SK-N-MC (cell line): ENCODE measurements at places on chromosomes 1 and 21.

- no peak for DNase-seq
Measured at GRCh38 chr1:161047436-161048420, 2.0 kb upstream of the USF1 start.

- no peak for DNase-seq
Measured at GRCh38 chr1:183776731-183777130, 28.2 kb upstream of the RGL1 start.

GRCh38 chr1:161261261-161262235, 3.0 kb downstream of the PCP4L1 start:
- no peak for DNase-seq

- DNase-seq = no peak
Measured at GRCh38 chr1:212973426-212973825, 23.1 kb downstream of the VASH2 start.

DNA sequence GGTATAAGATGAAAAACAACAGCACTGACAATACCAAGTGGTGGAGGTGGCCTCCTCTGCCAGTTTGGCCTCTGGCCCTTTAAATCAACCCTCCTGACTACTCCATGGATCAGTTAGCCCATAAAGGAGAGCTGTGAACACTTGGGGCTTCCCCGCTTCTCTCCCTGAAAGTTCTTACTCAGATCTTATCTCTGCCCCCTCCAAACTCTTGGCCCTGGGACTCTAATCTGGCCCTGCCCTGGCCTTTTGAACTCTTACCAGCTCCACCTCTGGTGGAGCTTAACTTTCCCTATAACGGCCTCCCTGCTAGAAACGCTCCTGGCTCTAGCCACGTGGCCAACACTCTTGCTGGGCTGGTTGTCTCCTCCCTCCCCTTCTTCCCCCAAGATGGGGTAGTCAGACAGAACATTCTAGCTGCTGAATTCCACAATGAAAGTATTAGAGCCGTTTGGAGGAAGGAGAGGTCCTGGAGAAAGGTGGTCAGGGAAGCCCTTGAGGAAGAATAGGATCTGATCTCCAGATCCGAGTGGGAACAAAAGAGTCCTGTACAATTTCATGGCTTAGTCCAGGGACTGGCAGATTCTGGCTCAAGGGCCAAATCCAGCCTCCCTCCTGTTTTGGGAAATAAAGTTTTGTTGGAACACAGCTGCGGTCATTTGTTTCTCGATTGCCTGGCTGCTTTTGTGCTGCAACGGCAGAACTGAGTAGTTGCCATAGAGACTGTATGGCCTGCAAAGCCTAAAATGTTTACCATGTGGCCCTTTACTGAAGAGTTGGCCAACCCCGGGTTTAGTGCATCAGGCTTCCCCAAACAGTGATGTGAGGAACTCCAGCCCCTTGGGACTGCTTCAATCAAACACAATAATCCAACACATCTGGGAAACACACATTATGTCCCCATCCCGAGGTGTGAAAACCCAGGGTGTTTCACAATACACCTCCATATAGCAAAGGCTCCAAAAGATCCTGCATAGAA, 9.5 kb upstream of the PIGR start:
- DNase-seq = no peak

GRCh38 chr1:86650065-86650464, 54.3 kb upstream of the SH3GLB1 start:
- DNase-seq = no peak

DNA sequence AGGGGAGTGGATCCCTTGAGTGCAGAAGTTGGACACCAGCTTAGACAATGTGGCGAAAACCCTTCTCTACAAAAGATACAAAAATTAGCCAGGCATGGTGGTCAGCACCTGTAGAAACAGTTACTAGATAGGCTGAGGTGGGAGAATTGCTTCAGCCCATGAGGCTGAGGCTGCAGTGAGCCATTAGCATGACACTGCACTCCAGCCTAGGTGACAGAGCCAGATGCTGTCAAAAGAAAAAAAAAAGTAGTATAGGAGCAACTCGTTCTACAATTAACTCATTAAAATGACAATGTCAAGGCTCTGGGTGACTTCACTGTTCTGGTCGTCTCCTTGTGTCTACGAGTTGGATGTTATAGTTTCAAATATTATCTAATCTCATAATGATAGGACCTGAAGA, 370.6 kb upstream of the NCAM2 start:
- DNase-seq = no peak

GRCh38 chr1:156451505-156452160, 48.9 kb downstream of the MEF2D start:
- no peak for DNase-seq

GRCh38 chr1:165288350-165289120, 68.0 kb downstream of the LMX1A start:
- DNase-seq = peak; percentile 72

- no peak for DNase-seq
Measured at GRCh38 chr1:236009857-236010256, 55.0 kb downstream of the NID1 start.

- DNase-seq = no peak
Measured at GRCh38 chr21:16634515-16634914, 878.3 kb upstream of the CXADR start.

- DNase-seq = no peak
Measured at GRCh38 chr1:111399792-111400610, 27.5 kb downstream of the OVGP1 start.

- no peak for DNase-seq
Measured at GRCh38 chr1:115074839-115075534, 14.3 kb downstream of the TSPAN2 start.

DNA sequence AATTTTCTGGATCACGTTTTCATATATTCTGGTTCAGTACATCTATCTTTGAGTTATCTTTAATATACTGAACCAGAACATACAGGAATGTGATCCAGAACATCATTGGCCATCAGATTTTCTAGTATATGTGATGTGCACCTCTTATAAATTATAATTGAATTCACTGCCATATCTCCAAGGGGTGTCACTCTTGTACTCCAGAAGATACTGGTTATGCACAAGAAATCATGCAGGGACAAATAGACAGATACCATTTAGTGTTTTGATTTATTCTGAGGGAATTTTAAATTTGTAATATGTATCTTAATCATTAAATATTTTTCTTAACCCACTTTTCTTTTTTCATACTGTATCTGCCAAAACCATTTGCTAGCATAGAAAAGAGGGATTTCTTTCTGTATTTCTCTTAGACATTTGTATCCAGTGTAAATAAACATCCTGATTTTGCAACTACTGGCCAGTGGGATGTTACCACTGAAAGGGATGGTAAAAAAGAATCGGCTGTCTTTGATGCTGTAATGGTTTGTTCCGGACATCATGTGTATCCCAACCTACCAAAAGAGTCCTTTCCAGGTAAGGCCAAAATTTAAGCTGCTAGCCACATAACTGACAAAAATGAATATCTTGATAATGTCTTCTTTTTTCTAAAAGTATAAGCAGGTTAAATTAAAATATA, 16.7 kb downstream of the FMO3 start:
- no peak for DNase-seq

- DNase-seq = no peak
Measured at GRCh38 chr1:222171005-222171404, 376.9 kb downstream of the HHIPL2 start.

DNA sequence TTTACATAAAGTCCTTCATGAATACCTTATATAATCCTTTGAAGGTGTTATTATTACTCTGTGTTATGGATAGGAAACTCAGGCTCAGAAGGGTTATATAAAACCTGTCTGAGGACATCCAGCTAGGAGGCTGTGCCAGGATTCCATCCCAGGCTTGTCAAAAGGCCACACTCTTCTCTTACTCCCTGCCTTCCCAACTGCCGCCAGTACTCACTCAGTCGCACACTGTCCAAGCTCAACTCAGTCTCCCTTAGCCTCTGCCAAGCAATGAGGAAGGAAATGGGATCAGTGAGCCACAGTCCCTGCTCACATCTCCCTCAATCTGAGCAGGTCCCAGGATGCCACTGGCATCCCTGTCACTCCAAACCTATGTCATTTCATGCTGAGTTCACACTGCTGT, 94.4 kb downstream of the NAV1 start:
- no peak for DNase-seq

DNA sequence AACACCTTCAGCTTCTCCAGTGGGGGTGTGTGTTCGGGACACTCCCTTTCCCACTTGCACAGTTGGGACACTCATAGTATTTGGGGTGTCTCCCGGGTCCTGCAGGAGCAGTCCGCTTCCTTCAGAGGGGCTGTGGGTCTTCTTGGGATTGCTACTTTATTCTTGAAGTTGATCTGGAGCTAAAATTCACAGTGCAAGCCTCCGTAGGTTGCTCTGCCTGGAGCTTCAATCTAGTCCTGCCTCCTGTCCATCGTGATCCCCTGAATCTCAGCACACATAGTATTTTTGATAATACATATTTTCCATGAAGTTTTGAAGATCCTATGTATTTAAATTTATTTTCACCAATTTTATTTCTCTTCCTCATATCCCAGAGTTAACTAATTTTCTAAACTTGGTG, 902.1 kb downstream of the LTN1 start:
- no peak for DNase-seq
